ENCODE measurements at places on chromosomes 3 and 15.

DNA sequence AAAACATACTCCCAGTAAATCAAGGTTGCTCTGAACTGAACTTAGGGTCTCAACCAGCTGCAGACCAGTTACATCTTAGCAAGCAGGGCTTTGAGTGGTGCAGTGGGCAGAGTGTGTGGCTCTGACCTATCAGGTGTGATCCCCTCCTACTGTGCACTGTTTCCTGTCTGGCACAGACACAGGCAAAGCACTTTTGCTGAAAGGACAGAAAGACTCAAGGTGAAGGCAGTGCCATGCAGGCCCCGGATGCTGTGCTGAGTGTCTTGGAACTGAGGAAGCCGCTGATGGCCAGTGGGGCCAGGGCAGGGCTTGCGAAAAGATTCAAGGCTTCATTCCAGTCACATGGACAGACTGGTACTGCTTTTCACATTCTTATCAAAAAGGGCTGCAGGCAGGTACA, 85.2 kb downstream of the CACNA1D start:
- no peak for DNase-seq

DNA sequence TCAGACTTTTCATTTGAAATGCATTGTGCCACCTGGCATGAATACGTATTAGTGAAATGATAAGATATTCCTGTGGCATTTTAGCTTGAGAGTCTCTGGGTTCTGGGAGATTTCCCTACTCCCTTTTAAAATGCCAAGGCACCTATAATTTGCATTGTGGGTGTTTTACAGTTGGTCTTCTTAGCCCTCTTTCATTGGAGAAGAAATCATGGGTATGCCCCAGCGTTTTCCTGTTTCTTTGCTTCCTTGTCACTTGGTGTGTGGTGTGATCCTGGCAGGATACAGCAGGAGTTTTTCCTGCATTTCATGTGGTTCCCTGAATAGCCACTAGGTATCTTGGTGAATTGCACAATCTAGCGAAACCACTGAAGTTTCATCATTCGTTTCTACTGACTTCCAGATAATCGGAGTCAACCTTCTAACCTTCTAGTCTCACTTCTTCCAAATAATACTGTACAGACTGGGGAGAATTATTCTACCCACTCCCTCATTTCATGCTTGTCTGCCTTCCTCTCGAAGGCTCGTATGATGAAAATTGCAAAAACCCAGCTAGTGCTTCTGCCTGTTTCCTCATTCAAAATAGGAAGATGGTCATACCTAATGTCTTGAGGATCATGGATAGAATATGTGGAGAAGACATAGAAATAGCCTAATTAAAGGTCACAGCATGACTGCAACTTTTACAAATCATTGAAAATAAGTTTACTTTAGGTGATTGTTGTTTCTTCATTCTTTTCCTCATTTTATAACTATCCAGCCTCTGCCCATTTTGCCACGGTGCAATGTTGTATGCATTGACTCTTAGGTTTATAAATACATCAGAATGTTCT, 2.6 kb downstream of the BHLHE40 start:
- DNase-seq, result no peak

DNA sequence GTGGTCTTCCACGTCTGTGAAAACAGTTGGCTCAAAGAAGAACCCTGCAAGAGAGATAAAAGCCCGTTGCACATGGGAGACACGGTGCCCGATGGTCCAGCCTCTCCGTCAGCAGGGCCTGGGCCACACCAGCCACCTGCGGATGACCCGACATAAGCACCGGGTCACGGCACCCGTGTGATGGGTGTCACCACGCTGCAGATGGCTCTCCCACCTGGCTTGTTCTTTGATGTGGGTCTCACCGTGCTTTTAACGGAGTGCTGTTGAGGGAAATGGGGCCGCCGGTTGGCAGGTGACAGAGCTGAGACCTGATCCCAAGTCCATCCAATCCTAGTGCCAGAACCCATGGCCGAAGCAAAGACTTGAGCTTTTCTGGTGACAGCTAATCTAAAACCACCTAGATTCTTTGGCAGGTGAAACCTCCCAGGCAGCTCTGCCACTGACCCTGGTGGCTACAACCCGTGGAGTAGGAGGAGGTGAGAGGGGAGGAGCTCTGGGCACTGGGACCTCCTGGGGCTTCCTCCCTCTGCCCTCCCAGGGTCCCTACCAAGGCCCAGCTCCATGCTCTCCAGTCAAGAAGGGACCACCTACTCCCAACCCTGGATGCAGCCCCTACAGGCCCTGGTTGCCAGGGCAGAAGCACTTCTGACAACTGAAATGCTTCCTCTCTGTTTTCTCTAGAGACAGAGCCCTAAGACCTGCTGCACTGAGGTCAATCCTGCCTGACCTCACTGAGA, 23.4 kb upstream of the SLC41A3 start:
- no peak for DNase-seq

GRCh38 chr3:102017784-102018183, 168.5 kb downstream of the NFKBIZ start:
- DNase-seq, result no peak

- no peak for DNase-seq
Observed at GRCh38 chr3:46998121-46998851, 18.8 kb downstream of the NBEAL2 start.

GRCh38 chr3:60178931-60179653, 1072.2 kb downstream of the FHIT start:
- DNase-seq, result no peak

- DNase-seq, result no peak
Observed at GRCh38 chr3:42451116-42451515, 40.7 kb upstream of the LYZL4 start.

- no peak for DNase-seq
Observed at GRCh38 chr3:194472290-194472920, 14.4 kb downstream of the ATP13A3 start.

DNA sequence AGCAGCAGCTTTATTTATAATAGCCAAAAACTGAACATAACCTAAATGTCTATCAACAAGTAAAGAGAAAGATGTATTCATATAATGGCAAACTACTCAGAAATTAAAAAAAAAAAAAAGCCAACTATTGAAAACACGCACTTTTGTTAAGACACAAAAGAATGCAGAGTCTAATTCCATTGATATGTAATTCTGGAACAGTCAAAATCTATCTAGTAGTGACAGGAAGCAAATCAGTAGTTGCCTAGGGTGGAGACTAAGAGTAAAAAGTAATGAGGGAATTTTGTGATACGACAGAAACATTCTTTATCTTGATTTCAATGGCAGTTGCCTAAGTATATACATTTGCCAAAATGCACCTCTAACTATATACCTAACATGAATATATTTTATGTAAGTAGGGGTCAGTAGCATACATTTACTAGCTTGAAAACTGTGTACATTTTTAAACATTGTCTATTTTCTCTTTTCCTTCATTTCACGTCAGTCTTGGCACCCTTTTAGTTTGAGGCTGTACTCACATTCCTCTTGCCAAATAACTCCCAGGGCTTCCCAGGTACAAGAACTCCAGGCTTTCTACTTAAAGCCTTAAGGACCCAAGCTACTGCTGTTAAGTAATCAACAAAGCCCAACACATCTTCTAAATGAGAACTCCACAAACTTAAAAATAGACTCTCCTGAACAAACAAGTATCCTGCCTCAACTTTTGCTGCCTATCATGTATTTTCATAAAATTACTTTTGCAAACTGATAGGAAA, 54.7 kb downstream of the ADAM10 start:
- no peak for DNase-seq

DNA sequence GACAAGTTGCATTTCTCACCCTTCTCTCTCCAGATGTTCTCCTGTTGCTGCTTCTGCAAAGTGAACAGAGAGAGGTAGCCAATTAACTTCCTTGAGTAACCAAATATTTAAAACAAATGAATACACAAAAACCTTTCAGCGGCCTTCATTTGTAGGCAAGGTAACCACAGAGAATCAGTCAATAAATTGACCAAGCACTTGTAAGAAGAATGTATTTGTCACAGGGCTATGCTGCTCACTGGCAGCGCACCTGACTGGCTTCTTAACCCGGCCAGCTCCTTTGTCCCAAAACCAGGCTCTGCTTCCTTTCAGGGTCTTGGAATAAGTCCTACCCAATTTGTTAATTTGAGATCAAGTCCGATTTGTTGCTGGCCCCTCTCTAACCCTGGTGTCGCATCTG, 43.5 kb upstream of the STXBP5L start:
- no peak for DNase-seq

GRCh38 chr3:61378311-61378710, 127.1 kb upstream of the FHIT start:
- no peak for DNase-seq

- DNase-seq, result no peak
Observed at GRCh38 chr3:131053043-131053859, 26.6 kb downstream of the NEK11 start.

DNA sequence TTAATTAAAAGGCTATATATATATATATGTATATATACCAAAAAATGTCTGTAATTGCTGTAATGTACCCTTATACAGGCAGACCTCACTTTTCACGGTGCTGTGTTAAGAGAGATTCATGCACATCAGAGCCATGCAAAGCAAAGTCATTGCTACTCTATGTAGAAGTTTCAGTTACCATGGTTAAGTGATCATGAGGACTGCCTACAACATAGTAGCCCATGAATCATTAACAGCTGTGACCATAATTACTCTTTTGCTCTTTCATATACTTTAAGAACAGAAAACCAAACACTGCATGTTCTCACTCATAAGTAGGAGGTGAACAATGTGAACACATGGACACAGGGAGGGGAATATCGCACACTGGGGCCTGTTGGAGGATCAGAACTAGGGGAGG, 225.3 kb upstream of the EPHA3 start:
- DNase-seq, result no peak

GRCh38 chr15:35067496-35068347, 17.4 kb downstream of the NANOGP8 start:
- DNase-seq, result no peak

GRCh38 chr3:188826574-188826973, 345.2 kb upstream of the TPRG1 start:
- DNase-seq, result no peak

DNA sequence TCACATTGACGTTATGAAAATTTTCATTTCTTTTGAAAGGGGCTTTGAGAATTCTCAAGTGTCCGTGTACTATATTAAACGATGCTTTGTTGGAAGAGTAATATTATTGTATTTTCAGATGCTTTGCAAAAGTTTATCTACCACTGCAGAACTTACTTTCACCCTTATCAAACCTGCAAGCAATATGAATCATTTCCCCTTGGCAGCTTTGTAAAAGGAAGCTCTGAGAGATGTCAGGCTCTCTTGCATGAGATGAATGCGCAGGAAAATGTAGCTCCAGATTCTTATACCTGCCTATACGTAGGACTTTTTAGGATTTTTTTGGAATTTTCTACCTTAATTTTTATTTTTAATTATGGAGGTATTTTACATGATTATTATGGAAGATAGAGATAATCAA, 34.5 kb downstream of the GPD1L start:
- no peak for DNase-seq

Measured in retinal pigment epithelial cell (primary cell).